ENCODE measurements at places on chromosomes 6 and 20.
A peak's percentile ranks its signal among the peaks of the same experiment; 100 is the strongest.

GRCh38 chr20:32456869-32457478 lies 98.8 kb downstream of the ASXL1 start:
- DNase-seq: no peak

DNA sequence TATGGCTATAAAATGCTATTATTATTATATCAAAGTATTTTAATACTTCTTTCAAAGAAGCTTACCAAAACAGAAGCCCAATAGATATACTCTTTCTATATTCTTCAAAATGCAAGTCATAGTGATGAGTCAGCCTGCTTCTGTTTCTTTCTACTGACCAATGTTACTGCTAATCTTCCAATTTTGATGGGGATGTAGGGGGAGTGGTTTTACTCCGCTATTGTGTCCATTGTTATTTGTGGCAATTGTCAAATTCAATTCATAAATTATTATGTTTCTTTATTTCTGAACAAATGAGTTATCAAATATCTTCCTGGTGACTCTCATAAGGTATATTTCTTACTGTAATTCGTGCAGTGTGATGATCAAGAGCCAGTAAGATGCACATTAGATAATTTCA lies 221.5 kb upstream of the DEFB112 start:
- DNase-seq: no peak

GRCh38 chr6:161748535-161749416 lies 474.9 kb upstream of the AGPAT4 start:
- peak; percentile 29 for DNase-seq

DNA sequence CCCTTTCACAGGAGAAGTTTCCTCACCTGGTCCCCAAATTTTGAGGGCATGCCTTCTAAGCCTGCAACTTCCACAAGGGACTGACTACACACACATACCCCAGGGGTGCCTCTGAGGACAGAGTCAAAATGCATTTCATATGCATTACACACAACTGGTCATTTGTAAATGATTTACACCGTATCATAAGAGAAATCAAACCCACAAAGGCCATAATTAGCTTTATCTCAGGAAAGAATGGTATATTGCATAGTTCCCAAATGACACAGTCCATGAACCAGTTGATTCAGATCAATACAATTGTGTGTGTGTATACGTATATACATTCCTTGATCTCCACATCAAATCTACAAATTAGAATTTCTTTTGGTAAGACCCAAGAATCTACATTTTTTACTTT lies 203.3 kb upstream of the PRDM1 start:
- DNase-seq: no peak

- DNase-seq: no peak
Measured at GRCh38 chr6:48957781-48958180, 505.3 kb downstream of the MMUT start.

- no peak for DNase-seq
Measured at GRCh38 chr20:59730722-59731121, 126.4 kb downstream of the PHACTR3 start.

DNA sequence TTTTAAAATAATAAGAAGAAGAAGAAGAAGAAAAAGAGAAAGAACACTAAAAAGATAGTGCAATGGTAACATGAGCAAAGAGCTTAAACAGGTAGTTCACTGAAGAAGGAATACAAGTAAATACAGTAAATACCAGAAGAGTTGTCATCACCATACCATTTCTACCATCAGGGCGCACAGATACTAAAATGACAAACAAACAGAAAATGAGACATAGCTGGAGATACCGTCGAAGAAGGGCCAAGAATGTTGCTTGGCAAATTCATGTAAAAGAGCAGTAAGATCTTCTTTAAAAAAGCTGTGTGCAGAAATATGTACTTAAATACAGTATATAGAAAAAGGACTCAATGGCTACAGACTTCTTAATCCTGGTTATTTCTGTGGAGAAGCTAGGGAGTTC lies 20.7 kb upstream of the TFAP2C start:
- DNase-seq: no peak

- DNase-seq: no peak
Measured at GRCh38 chr6:48449002-48449401, 338.0 kb upstream of the PTCHD4 start.
